NCI-H2081 (cell line): ENCODE measurements at places on chromosomes 16 and 17.

- DNase-seq: no peak
Measured at GRCh38 chr16:1572673-1573072, 39.2 kb downstream of the IFT140 start.

DNA sequence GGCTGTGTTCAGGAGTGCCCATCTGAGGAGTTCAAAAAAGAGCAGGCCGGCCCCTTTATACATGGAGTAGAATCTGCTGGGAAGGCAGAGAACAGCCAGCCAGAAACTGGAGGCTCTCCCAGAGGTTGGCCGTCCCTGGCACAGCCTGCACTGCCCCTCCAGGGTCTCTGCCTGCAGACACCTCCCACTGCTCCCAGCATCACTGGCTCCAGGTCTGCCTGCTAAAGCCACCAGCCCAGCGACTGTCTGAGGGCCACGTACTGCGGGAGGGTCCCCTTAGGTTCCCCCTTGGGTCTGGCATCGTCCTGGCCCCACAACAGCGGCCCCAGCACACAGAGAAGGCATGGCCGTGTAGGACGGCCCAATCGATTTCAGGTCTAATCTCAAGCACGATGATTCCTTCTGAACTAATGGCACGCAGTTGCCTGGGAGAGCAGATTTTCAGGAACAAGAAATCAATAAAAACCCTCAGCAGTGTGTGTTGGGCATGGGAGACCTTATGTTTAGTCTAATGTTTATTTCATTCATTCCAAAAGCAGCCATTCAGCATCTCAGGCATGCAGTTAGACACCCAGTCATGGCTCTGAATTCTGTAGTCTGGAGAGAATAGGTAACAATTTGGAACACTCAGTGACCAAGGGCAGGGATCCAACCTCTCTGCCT lies 95.6 kb downstream of the PGS1 start:
- DNase-seq: no peak

- no peak for DNase-seq
Measured at GRCh38 chr17:35514564-35514963, 22.9 kb downstream of the SLFN12L start.

DNA sequence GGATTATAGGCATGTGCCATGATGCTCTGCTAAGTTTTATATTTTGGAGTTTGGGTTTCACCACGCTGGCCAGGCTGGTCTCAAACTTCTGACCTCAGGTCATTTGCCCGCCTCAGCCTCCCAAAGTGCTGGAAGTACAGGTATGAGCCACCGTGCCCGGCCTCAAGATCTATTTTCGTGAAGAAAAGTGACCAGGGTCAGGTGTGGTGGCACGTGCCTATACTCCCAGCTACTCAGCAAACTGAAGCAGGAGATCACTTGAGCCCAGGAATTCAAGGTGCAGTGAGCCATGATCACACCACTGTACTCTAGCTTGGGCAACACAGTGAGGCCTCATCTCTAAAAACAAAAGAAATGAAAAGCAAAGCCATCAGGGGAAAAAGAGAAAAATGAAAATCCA lies 18.7 kb downstream of the CMTM4 start:
- DNase-seq: no peak
